ENCODE measurements at places on chromosomes 2 and 18.
A peak's percentile ranks its signal among the peaks of the same experiment; 100 is the strongest.

GRCh38 chr2:73762571-73762970, 17.3 kb downstream of the DUSP11 start:
- DNase-seq: no peak

DNA sequence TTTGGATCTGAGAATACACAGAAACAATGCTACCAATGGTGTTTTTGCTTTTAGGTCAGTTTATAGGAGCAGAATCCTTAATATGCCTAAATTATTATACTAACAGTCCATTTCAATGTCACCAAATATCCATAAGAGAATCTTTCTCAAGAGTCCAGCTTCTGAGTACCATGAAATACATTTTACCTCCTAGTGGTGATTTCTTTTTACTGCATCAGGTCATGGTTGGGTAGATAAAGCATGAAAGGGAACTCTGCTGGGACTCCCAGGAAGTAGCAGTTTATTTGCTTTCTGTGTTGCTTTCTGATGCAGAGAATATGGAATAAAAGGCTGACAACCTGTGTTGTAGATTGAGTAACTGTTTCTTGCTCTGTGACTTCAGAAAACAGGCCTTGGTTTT, 115.6 kb downstream of the PPP1R1C start:
- no peak for DNase-seq

DNA sequence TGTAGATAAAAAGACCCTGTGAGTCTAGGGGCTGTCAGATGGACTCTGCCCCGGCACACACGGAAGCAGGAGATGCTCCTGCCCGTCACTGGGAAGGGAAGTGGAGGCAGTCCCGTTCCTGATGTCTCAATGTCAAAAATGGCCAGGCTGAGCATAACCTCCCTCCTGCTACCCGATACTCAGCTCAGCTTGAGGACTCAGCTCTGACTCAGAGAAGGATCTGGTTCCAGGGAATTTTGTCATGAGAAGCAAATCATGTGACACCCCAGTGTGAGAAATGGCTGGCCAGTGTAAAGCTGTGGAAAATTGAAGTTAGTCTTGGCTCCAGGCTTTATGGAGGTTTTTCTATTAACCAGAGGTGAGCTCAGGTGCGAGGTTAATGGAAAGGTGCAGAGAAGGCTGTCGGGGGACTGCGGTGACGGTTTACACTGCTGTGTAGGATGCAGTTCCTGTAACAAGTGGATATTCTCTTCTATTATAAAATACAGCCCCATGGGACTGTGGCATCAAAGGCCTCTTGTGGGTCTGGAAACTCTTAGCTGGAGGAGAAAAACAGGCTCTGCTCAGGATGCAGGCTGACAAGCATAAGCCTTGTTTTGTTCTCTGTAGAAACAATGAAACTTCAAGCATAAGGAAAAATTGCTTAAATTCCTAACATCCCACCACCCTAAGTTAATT, 24.7 kb upstream of the AGAP1 start:
- no peak for DNase-seq

GRCh38 chr18:40222776-40223175, 1732.3 kb upstream of the PIK3C3 start:
- DNase-seq: no peak

GRCh38 chr18:10847907-10848306, 301.5 kb downstream of the PIEZO2 start:
- no peak for DNase-seq

- no peak for DNase-seq
Measured at GRCh38 chr2:12293874-12294273, 422.9 kb upstream of the TRIB2 start.

DNA sequence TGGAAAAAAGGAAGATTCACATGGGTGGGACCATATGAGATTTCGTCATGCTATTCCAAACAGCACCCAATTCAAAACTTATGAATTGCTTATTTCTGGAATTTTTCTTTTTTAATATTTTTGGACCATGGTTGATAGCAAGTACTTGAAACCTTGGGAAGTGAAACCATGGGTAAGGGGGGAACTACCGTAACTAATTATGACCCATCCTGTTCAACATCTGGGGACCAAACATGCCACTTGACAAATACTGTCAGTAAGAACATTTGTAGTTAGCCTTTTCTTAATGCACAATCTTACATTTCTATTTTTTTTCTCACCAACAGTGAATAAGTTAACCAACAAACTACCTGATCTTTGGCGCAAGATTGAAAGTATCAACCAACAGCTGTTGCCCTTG, 105.7 kb upstream of the TTC39C start:
- no peak for DNase-seq

- no peak for DNase-seq
Measured at GRCh38 chr2:191927319-191927867, 80.5 kb upstream of the CAVIN2 start.

- no peak for DNase-seq
Measured at GRCh38 chr2:240306185-240306584, 129.3 kb upstream of the GPC1 start.

GRCh38 chr2:8248623-8248957, 433.3 kb upstream of the ID2 start:
- no peak for DNase-seq

DNA sequence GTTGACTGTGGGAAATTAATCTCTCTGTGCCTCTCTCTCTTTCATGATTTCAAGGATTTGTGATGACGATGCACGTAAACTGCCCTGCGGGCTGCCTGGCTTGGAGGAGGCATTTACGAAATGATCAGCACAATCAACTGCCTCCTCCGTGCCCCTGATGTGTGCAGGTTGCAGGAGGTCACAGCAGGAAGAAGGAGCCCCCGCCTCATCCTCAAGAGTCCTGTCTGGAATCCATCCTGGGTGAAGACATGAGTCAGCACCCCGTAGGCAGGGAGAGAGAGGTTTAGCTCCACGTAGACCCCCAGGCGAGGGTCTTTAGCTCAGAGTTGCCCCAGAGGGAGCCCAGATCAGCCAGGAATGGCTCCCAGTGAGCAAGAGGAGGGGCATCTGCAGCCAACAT, 17.1 kb upstream of the TEX51 start:
- no peak for DNase-seq

DNA sequence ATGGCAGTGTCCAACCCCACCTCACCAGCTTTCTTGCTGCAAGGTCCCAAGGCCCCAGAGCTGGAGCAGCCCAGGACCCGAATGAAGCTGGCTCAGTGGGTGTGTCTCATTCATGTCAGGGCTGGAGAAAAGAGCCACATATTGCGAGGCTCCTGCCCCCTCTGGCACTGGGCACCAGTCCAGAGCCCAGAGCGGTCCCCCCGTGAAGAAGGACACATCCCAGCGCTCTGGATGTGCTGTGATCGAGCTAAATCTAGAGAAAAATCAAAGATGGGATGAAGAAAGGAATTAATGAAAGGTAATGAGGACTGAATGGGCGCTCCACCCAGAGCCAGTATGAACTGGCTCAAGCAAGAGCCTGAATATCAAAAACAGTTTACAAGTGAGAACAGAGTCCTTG, 13.3 kb upstream of the MPV17 start:
- no peak for DNase-seq

DNA sequence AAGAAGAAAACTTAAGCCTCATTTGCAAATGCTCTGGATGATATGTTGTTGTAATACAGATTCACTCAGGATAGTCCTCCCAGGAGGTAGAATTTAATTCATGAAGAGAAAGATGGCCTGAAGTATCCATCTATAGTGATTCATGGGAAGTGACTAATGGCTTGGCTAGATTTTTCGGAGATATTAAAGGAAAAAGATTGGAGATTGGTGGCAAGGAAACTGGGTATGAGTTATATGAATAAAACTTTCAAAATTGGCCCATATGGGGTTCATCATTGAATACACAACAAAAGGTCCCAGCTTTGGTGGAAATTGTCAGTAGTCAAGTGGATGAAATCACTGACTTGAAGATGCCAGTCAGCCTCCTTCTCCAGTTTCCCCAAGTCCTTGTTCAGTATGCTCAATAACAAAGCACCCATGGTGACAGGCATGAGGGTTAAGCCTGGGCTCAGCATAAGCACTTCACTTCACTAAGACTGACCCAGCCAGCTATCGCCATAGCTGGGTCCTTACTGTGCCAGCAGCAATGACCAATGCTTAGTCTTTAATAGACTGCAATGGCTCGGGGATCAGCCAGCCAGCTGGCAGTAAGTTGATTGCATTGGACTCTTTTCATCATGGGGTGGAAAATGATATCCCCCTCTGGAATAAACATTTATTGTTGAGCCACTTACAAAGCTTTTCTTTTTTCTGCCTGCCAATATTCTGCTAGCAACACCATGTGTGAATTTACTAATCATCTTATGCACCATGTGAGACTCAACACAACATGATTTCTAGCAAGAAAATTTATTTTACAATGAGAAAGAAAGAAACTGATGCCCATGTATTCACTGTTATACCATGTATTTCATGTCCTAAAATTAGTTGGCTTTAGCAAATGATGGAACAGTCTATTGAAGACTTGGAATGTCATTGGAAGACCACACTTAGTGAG, 176.6 kb upstream of the TACR1 start:
- DNase-seq: peak; percentile 12

DNA sequence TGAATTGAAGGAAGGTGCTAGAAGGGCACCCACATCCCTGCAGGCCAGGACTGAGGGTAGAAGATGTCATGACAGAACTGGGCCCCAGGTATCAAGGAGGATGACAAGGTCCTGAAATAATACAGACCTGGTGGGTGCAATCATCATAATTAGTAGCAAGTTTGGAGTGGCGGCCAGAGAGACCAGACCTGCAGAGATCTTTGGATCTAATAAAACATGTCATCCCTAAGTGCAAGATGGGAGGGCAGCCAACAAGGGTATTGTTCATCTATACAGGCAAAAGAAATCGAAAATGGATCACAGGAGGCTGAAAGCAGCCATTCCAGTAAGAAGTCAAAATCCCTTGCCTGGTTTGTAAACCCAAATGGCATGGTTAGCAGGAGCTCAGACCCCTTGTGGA, 111.3 kb upstream of the BOD1L2 start:
- DNase-seq: no peak

DNA sequence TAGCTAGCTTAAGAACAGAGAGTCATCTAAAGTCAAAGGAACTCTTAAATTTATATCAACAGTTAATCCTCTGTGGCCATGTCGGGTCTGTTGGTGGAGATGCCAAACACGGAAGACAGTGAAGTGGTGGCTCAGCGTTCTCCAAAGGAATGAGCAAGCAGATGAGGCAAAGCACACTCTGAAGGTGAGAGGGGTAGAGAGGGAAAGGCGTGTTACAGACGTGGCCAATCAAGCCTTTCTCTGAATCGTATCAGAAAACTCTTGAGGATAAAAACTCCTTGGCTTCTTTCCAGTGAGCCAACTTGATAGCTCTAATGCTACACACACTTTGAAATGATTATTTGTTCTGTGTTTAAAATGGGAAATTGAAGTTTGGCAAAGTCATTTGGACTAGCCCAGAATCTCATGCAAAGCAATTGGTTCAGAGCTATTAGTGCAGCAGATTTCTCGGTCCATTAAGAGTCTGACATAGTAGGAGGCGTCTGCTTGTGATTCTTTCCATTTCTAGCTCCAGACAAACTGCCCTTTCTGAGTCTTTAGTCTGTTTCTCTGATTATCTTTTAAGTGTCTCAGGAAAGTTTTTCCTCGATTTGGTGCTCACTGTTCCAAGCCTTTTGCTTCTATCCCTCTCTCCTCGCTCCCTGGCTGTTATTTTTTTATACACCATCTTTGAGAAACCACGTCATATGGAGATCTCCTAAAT, 57.5 kb upstream of the CPO start:
- no peak for DNase-seq

GRCh38 chr18:12939162-12939561, 8.6 kb upstream of the SEH1L start:
- DNase-seq: no peak

- DNase-seq: no peak
Measured at GRCh38 chr2:164954954-164955701, at the start of gene SLC38A11. Gene SLC38A11 (minus strand): TSS chr2:164955525. CDS start chr2:164955247, 278 bp downstream.

DNA sequence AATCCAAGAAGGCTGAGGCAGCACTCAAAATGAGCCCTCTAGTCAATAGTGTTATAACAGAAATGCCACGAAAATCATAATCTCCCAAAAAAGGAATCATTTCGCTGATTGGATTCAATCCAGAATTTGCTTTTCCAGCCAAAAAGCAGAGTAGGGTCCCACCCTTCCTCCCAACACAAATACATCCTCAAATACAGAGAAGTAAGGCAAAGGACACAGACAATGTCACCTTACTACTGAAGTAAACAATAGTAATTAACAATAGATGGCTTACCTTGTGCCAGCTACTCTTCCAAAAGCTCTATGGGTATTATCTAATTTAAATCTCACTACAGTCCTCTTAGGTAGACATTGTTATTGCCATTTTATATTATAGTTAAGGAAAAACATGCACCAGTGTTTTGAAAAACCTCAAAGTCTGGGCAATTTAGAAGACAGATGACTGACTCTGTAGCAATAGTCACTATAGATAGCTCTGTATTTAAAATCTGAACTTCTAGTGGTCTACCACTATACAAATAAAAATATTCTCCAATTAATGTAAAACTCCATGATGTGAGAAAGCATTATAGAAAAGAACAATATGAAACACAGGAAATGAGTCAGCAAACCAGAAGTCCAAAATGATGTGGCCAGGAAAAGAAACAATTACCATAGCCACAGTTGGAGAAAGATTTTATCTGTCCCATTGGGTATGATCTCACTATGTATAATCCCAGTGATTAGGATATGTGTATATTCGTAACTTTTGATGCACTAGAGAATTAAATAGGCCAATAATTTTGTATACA, 305.0 kb upstream of the ERBB4 start:
- no peak for DNase-seq

GRCh38 chr2:187875261-187876141, 321.3 kb upstream of the TFPI start:
- no peak for DNase-seq

DNA sequence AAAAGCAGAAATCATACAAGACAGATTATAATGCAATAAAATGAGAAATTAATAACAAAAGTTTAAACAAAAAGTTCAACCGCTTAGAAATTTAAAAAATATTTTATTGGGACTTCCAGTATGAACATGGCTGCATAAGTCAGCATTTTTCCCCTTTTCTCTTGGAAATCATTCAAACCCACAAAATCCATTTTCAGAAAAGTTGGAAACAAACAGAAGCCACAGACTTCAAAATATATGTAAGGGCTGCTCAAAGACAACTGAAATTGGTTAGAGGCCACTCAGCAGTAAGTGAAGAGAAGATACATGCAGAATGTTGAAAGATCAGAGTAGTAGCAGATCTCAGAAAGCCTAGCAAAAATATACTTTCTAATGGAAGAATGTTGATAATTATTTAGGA, 194.0 kb downstream of the DYSF start:
- no peak for DNase-seq

GRCh38 chr2:167181688-167182087, 293.4 kb downstream of the XIRP2 start:
- DNase-seq: no peak

GRCh38 chr2:57080035-57080434, 896.2 kb downstream of the CCDC85A start:
- DNase-seq: no peak

GRCh38 chr2:176818617-176819016, 394.0 kb upstream of the HNRNPA3 start:
- DNase-seq: no peak

GRCh38 chr2:174615871-174616436, 18.4 kb upstream of the WIPF1 start:
- DNase-seq: no peak

GRCh38 chr2:1907849-1908533, 163.7 kb upstream of the PXDN start:
- no peak for DNase-seq

GRCh38 chr2:196233805-196234475, 62.6 kb upstream of the STK17B start:
- DNase-seq: no peak

All from C1 segment of cervical spinal cord (tissue), 14 donors.